ENCODE measurements at places on chromosomes 1 and 21.

GRCh38 chr1:21931171-21932093 lies 5.7 kb downstream of the HSPG2 start:
- peak; percentile 56 for DNase-seq

GRCh38 chr21:25862112-25862511 lies 127.3 kb downstream of the GABPA start:
- DNase-seq, result no peak

- DNase-seq, result no peak
Observed at GRCh38 chr1:85894651-85895050, 186.4 kb upstream of the ZNHIT6 start.

GRCh38 chr1:116340506-116341231 lies 32.4 kb upstream of the ATP1A1 start:
- DNase-seq, result no peak
